ENCODE measurements at places on chromosomes 12 and 14.

DNA sequence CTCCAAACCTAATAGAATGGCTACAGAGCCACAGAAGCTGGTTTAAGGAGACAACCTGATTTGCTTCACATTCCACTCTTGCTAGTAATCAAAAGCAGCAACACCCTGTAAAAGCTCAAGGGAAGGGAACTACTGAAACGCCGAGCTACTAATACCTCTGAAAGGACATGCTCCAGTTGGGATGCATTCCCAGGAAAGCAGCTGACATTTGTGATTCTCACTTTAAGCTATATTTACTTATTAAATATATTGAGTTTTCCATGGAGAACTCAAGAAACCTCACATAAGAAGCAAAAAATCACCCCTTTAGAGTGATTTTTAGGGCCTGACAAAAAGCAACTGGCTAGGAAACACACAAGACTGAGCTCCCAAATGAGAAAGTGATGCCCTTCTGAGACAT, 1073.0 kb upstream of the FLRT2 start:
- no peak for DNase-seq

DNA sequence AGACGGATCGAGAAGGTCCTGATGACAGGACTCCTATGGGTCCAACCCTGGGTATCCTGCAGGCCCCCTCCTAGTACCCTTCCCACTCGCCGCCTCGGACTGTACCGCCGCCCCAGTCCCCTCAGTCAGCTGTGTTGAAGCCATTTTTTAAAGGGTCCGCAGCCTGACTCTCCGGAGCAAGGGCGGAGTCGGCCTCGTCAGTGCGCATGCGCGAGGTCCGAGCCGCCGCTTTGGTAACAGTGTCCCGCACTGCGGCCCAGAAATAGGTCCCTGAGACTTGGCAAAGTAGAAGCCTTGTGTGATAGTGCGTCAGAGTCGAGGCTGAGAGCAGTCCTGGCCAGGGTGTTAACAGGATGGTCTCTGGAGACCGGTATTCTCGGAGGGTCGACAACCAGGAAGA, 769.0 kb upstream of the ALG10B start:
- DNase-seq = no peak

DNA sequence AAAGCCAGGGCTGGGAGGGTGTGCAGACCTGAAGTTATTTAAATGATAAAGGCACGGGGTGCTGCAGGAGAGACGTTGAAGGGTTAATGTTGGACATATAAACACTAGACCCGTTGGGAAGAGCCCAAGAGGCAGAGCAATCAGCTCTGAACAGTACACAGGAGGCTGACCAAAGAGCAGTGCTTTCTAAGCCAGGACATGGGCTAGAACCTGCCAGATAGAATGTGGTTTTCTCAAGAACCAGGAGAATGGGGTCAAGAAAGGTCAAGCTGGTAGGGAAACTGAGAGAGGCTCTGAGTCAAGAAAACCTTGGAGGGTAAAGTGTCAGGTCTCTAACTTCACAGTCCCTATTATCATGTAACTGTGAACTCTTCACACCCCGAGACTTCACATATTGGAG, 143.2 kb upstream of the EEA1 start:
- DNase-seq = no peak

- no peak for DNase-seq
Observed at GRCh38 chr12:47491516-47492305, 214.1 kb downstream of the RPAP3 start.

- DNase-seq = no peak
Observed at GRCh38 chr14:92950773-92951172, 27.8 kb downstream of the CHGA start.

DNA sequence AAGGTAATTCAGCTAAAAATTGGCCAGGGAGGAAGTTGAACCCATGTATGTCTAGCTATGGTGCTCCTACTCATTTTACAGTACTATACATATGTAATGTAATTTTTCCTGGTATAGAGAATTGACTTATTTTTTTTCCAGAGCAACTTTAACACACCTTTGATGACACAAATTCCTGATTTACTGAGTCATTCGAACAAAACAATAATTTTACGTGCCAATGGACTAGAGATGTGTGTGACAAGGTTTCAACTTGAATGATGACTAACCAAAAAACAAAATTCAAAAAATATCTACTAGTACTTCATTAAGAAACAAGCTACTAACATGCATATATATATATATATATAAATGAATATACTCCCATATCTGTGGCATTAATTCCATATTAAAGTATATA, 180.5 kb downstream of the KITLG start:
- DNase-seq = no peak

DNA sequence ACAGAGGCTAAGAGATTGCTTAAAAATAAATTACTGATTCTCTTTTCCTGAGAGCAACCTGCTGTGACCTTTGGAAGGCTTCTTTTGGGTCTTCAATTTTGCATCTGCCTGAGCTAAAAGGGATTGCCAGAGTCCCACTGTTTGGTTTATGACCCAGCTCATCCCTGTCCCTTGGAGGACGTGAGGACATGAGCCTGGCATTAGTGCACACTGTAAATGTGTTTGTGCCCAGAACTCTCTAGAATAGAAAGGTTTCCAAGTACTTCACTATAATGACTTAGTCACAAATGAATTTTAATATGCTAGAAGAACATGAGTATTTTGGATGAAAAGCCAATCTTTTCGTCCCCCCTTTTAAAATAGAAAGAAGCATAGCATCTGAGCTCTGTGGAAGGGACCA, 47.1 kb upstream of the CDKN3 start:
- no peak for DNase-seq

DNA sequence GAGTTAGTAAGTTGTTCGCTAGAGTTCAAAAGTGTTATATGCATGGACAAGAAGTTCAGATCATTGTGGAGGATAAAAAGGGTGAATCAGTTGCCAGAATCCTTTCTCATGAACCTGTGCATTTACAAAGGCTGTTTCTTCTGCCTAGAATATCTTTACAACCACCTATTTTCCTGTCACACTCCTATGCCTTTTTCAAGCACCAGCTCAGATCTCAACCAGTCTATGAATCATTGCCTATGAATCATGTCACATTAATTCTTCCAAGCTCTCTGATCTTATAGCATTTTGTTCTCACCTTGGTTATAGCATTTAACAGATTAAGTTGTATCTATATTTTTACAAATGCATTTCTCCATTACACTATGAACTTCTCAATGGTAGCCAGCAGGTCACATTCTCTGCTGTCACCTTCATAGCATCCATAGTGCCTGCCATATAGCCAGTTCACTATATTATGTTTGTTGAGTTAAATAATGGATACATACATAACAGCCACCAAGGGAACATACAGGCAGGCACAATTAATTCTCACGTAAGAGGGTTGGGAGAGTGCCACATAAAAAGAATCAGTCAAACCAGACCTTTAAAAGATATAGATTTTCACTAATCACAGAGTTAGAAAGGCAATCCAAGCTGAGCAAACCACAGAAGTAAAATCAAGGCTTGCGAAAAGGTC, 573.0 kb downstream of the FOXG1 start:
- DNase-seq = no peak

DNA sequence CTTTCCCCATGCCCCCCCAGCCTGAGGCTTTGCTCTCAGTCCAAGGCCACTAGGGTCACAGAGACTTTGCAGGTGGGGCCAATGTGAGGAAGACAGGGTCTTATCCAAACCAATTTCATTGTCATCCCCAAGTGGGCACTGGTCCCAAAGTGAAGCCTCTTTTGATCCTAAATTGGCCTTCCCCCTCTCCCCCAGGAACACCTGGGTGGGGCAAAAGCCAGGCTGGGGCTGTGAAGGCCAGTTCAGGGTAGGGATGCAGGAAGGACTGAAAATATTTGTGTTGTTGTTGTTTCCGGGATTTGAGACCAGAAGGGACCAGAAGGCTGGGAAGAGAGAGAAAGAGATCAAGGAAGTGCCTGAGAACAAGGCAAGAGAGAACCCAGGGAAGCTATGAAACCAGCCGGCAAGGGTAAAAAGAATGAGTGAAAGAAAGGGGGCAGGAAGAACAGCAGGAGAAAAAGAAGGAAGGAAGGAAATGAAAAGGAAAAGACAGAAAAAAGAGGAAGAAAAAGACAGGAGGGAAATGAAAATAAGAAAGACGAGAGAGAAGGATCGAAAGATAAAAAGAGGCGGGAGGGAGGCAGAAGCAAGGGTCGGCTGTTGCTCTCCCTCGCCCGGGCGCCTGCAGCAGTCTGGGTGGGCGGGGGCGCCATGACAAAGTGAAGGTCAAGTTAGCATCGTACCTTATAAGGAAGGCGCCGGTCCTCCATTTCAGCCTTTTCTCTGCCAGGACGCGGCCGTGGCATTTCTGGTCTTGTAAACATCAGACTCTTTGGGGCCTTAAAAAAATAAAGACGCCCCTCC, 7.4 kb upstream of the HOXC11 start:
- no peak for DNase-seq

DNA sequence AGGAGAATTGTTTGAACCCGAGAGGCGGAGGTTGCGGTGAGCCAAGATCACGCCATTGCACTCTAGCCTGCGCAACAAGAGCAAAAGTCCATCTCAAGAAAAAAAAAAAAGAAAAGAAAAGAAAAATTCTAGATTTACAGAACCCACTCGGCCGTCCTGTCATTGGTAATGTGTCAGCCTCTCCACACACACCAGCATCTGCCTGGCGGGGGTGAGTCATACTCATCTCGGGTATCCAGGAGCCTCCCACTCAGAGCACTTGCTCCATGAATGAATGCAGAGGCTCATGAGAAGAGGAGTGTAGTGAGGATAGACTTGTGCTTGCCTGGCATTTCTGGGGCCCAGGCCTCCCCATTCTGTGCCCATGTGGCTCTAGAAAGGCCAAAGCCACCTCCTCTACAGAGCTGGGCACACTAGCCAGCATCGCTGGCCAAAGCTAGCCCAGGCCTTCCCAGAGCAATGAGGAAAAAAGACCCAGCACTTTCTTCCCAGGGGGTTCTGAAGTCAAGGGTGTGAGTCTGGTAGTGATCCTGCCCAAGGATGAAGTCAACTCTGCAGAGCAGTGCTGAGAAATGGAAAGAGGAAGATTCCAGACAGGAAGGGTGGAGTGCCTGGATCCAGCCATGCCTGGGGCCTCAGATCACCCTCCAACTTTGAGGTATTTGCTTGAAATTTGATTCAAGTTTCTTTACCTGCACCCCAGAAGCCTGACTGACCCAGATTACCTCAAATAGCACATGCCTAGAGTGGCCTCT, 31.2 kb upstream of the KLC1 start:
- no peak for DNase-seq

- DNase-seq = no peak
Observed at GRCh38 chr12:29150462-29150861, 1.4 kb downstream of the FAR2 start.

DNA sequence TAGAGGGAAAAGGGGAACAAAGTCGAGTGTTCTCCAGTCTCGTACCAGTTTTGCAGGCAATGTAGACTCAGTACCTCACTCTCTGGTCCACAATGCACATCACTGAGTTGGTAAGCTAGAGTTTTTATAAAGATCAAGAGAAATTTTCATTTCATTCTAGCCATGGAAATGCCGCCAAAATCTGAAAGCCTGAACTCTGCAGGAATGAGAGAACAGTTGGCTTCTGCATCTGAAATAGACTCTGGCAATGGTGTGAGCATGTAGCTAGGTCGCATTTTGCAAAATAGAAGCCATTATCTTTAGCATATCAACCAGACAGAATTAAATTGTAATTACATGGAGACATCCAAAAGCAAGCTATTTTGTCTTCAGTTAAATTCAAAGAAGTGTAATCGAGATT, 381.0 kb downstream of the NOVA1 start:
- no peak for DNase-seq

Data from D721Med (cell line).